Suppressor macrophage treated with lipopolysaccharide for 1 hour (primary cell): ENCODE measurements at places on chromosomes 5 and 9.

DNA sequence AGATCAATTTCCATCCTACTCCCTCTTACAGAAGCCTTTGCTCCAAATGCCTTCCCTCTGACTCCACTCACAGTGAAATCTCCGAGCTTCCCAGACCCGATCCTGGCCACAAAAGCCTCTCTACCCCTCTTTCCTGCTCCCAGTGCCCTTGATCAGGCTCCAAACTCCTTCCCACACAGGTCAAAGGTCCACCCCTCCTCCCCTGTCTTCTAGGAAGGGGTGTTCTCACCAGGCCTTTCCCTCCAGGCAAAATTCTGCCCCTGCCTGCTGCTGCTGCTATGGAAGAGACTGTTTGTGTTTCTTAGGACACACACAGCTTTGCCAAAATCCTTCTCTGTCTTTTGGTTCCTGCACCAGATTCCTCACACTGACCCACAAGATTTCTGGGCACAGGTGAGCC lies 85.8 kb upstream of the ALDH1A1 start:
- DNase-seq: no peak

DNA sequence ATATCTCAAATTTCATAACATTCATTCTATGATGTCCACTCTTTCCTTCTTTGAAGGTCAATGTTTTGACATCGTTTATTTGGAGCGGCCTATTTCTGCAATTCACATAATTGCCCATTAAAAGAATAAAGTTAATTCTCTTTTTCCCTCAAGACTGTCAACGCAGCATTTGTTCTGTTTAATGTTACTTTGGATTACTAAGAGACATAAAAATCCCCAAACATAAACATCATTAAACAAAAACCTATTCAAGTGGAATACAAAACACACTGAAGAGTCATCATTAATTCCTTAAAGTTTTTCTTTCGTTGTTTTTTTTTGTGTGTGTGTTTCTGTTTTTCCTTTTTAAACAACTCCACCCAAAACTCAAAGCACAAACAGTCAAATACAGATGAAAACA lies 151.1 kb downstream of the TRPM6 start:
- DNase-seq: no peak

- DNase-seq: no peak
Observed at GRCh38 chr5:149364719-149365118, 6.9 kb downstream of the PCYOX1L start.

DNA sequence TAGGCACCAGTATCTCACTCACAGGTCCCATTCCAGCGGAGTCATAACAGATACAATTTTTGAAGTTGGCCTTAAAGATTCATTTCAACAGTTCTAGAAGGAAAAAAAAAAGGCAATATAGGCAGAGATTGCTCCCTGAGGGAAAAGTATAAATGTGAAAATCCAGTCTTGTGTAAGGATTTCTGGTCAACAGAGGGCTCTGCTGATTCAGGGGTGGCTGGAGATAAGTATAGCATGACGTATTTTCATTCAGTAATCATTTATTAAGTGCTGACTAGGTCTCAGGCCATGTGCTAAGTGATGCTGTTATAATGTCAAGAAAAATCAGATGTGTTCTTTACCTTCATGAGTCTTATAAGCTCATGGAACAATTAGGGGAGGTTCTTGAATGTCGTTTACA lies 377.3 kb upstream of the MEF2C start:
- peak; percentile 46 for DNase-seq

- no peak for DNase-seq
Observed at GRCh38 chr5:33470544-33470943, 29.8 kb downstream of the TARS1 start.

DNA sequence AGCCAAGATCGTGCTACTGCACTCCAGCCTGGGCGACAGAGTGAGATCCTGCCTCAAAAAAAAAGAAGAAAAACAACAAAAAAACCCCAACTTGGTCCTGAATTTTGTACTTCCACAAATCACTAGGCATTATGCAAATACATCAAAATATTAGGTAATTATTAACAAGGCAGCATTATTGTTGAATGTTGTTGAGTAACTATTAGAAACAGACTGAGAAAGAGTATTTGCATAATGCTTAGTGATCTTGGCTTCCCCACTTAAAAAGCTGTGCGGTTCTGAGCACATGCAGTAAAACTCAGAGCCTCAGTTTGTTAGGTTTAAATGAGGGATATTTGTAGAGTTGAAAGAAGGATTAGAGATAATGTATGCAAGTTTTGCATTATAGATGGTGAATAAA lies 64.2 kb downstream of the SCAMP1 start:
- DNase-seq: peak; percentile 69

DNA sequence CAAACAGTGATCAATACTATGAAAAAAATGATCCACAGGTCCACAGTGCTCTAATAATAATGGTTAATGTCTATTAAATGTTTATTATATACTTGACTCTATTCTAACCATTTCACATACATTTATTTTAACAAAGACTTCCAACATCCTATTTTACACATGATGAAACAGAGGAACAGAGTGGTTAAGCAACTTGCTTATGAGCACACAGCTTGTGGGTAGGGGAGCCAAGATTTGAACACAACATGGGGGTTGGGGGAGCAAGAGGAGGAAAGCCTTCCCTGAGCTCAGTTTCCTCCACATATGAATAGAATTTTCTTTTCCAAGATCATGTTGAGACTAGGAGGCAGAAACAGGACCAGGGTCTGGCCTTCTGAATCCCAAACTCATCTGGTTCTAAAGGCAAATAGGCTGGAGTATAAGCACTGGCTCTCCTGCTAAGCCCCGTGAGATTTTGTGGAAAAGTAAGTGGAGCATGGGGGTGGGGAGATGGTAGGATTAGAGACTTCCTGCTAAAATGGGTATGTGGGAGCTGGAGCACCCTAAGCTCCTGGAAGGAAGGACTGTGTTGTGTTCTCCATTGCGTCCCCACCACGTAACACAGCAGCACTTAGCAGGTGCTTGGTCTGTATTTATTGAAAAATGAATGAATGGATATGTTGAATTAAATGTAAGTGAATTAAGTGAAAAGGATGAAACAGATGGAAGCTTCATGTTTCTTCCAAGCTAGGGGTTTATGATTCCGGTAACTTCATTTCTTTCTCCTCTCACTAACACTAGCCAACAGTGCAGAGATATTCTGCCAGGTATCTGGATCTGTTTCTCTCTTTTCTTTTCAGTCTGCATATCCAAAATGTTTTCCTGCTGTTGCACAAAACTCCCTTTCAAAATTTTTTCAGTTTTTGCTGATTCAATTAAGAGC lies 26.9 kb upstream of the GALNT10 start:
- no peak for DNase-seq

DNA sequence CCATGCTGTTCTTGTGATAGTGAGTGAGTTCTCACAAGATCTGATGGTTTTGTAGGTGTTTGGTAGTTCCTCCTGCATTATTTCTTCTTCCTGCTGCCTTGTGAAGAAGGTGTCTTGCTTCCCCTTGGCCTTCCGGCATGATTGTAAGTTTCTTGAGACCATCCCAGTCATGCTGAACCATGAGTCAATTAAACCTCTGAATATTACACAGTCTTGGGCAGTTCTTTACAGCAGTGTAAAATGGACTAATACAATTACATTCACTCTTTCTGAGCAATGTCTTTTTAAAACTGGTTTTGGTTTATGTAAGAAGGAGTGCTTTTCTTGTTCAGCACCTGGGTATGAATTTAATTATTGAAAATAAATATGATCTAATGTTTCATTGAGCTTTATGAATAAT lies 50.7 kb upstream of the ARRDC3 start:
- DNase-seq: no peak

- no peak for DNase-seq
Observed at GRCh38 chr5:62138607-62139006, 167.4 kb upstream of the KIF2A start.

- DNase-seq: no peak
Observed at GRCh38 chr5:16245249-16245648, 65.7 kb upstream of the MARCHF11 start.

DNA sequence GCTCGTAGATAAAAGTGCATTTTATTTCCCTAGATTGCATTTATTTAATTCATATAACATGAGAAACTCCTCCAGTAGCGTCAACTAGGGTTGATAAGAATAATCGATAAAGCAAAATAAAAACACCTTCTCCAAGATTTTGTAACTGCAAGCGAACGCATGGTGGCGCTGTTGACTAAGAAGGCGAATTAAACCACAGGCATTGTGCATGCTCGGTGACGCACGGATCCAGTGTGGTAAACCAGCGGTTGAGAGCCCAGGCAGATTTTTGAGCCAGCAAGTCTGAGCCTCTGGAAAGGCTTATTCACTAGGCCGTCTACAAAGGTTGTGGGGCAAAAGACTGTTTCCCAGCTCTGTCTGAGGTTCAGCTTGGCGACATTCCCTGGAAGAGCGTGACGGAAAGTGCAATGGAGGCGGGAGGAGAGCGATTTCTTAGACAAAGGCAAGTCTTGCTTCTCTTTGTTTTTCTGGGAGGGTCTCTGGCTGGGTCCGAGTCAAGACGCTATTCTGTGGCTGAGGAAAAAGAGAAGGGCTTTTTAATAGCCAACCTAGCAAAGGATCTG lies at the start of gene PCDHB3:
TSS of gene PCDHB3 (plus strand) at position 231 of the 563 bp plus-strand sequence. CDS start at position 408, 177 bp downstream.
- DNase-seq: peak; percentile 3

- DNase-seq: no peak
Observed at GRCh38 chr9:116342941-116343340, 189.3 kb downstream of the PAPPA start.

- DNase-seq: no peak
Observed at GRCh38 chr5:13898569-13898968, 45.9 kb downstream of the DNAH5 start.

DNA sequence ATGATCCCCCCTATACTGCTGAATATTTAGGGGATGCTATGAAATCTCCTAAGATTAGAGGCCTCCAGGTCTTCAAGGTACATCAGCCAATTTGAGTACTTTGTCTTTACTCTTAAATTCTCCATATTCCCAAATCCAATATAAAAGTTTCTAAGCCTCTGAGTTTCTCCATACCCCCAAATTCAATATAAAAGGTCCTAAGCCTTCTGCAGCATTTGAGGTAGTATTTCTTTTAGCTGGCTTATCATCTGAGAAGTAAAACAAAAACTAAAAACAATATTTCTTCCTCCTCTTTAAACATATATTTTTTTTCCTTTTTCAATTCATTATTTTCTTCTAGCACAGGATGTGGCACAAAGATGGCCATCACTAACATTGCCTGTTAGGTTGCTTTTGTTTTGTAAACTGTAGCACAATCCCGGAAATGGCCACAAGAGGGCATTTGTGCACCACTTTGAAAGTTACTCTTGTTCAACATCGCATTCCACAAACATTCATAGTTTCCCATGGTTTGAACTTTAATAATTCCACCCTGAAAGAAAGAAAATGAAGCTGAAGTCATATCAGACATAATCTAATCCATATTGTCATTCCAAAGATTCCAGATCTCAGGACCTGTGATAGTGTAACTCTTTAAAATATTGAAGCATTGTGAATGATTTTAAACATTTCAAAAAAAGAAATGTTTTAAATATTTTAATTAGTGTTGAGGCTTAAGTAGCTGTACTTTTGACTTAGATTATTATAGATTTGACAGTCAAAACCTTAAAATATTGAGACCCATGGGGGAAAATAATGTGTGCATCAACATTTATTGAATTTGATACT lies 21.0 kb upstream of the SCGB3A2 start:
- peak; percentile 65 for DNase-seq

- no peak for DNase-seq
Observed at GRCh38 chr9:31519011-31519410, 865.4 kb upstream of the ACO1 start.

DNA sequence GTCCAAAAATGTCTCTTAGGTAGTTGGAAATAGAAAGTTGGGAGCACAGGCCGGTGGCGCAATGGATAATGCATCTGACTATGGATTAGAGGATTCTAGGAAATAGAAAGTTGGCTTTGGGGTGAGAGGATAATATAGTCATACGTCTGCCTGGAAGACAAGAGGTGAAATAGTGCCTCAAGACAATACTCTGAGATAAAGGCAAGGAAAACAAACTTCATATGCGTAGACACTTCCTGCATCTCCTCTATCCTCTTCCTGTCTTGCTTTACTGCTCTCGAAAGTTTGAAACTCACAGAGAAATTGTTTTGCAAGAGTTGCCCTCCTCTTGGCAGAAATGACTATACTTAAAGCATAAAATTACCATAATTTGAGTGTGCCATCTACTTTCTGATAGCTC lies 153.2 kb upstream of the FBXL7 start:
- no peak for DNase-seq

GRCh38 chr9:117151716-117152115 lies 263.1 kb downstream of the ASTN2 start:
- DNase-seq: no peak

DNA sequence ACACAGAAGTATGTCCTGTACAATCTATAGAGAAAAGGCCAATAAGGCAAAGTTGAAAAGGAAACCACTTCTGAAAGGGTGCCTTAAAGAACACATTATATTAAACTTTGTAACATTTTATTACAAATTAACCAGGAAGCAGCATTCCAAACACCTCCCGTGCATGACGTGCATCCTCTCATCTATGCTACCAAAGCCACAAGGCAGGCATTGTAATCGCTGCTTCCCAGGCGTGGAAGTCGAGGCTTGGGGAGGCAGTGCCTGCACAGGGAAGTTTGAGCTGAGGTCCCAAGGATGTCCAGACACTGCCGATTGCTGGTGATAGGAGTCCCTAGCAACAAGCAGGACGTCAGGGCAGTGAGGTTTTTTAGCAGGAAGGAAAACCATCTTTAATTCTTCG lies 44.3 kb upstream of the BARHL1 start:
- no peak for DNase-seq

DNA sequence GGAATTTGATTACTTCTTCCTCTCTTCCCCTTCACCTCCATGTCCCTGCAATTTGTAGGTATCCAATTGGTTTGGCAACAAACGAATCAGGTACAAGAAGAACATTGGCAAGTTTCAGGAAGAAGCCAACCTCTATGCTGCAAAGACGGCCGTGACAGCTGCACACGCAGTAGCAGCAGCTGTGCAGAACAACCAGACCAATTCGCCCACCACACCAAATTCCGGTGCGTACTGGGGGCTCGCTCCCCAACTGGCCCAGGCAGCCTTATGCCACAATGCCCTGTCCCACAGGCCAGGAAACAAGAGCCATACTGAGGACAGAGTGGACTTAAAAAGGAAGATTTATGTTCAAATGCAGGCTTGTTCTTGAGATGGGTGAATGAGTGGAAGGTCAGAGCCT lies 213.5 kb downstream of the PBX3 start:
- DNase-seq: no peak

DNA sequence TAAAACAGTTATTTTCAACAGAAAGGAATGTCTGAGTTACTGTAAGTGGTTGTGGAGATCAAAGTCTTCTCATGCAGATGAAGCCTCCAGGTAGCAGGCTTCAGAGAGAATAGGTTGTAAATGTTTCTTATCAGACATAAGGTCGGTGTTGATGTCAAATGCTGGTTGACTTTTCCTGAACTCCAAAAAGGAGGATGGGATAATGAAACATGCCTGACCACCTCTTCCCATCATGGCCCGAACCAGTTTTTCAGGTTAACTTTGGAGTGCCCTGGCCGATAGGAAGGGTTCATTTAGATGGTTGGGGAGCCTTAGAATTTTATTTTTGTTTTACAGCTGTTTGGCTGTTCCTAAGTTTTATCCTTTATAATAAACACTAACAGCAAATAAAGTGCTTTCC lies 478.4 kb downstream of the ACTL7B start:
- no peak for DNase-seq

- DNase-seq: no peak
Observed at GRCh38 chr5:107673039-107673367, 2.3 kb upstream of the EFNA5 start.

- peak; percentile 59 for DNase-seq
Observed at GRCh38 chr5:124056991-124057723, 545.2 kb downstream of the CSNK1G3 start.

- DNase-seq: peak; percentile 43
Observed at GRCh38 chr5:59296317-59297264, 596.9 kb downstream of the PDE4D start.

- DNase-seq: no peak
Observed at GRCh38 chr9:125843646-125844045, 96.5 kb downstream of the PBX3 start.
